ENCODE measurements at places on chromosomes 7 and 10.
A peak's percentile ranks its signal among the peaks of the same experiment; 100 is the strongest.

GRCh38 chr10:114103284-114103683 is 59.6 kb downstream of the ADRB1 start:
- DNase-seq, result peak; percentile 58

GRCh38 chr10:102450124-102450373 is 1.3 kb downstream of the C10orf95 start:
- no peak for DNase-seq

DNA sequence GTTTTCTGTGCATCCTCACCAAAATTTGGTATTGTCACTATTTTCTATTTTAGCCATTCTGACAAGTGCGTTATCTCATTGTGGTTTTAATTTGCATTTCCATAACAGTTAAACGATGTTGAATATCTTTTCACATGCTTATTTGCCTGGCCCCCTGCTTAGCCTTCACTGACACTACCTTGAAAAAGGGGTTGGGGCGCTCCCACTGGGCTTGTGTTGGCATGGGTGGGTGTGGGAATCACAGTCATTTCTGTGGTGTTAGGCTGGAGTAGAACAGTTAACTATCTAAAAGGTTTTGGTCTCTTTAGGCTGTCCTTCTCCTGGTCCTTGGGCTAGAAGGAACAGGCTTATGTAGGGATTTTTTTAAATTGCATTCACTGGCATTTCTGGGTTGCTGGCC is 72.2 kb upstream of the TMEM140 start:
- DNase-seq, result no peak

DNA sequence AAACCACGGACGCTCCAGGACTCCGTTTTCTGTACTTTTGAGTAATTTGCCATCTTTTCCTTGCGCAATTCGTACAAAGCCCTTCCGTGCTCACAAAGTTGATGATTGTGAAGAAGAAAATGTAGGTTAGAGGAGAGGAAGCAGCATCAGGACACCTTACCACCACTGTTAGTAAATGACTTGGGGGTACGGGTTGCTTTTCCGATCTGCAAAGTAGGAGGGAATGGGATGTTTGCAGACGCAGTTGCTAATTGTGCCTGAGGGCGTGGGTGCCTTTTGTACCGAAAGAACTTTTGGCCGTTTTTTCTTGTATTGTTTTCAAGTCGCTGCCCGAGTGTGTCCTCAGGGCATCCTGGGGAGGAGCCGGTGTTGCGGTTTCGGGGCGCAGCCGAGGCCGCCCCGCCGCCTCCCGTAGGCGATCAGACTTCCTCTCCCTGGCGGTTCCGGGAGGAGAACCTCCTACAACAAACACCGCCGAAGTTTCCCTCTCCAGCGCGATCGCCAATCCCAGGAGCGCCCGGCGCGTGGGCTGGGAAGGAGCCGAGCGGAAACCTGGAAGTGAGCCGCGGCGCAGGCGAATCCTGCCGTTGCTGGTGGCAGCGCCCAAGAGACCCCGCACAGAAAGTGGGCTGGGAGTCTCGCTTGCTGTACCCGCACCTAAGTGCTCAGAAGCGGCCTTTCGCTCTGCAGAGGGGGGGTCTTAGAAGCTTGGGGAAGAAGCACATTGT is 1.0 kb downstream of the PRR15 start:
- DNase-seq, result peak; percentile 59

- no peak for DNase-seq
Observed at GRCh38 chr7:74304550-74304949, 15.3 kb downstream of the CLIP2 start.

- DNase-seq, result no peak
Observed at GRCh38 chr10:106826716-106827115, 337.8 kb downstream of the SORCS1 start.

DNA sequence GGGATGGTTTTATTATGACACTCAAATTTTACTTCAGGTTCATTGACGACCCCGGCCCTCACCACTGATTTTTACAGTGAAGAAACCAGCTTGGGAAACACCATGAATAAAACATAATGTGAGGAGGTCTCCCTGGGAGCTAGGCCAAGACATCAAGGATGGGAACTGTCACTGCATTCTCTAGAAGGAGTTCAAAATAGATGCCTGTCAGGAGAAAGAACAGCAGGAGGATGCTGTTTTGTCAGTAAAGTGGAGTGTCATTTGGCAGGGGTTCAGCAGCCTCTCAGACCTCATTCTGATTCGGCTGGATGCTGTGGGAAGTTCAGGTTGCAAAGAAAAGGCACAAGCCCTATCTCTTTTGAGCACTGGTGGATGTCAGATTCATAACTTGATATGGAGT is 360.3 kb upstream of the C7orf33 start:
- no peak for DNase-seq

GRCh38 chr10:4765428-4765827 is 60.6 kb upstream of the AKR1E2 start:
- no peak for DNase-seq

- peak; percentile 27 for DNase-seq
Observed at GRCh38 chr10:108360187-108360586, 1195.7 kb upstream of the SORCS1 start.

GRCh38 chr7:115410972-115411686 is 489.2 kb downstream of the MDFIC start:
- no peak for DNase-seq

- DNase-seq, result no peak
Observed at GRCh38 chr7:158904599-158904998, 48.2 kb downstream of the DYNC2I1 start.

DNA sequence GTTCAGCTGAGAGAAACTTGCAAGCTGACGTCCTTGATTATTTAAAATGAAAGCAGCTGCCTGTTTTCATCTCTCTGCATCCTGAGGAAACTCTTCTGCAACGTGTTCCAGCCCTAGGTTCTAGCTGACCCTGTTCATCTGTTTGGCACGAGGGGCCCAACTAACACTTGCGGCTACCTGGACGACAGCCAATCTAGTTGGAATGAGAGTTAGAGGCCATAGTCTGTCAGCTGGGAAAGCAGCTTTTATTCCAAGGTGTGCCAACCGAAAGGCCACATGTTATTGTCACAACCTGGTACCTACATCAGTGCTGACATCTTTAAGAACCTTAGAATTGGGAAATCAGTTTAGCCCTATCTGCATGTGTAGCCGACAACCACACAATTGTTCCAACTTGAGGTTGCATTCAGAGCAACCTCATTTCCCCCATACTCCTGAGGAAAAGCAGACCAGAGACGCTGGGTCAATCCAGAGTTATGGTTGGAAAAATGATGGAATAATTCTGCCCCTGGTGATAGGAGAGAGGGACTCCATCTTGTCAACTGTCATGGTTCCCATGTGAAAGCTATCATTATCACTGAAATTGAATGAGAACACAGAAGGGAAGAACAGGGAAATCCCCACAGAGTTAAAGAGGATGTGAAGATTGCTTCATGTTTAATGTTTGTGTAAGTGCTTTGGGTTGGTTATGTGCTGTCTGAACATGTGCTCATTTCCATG is 121.6 kb downstream of the EGFR start:
- no peak for DNase-seq

DNA sequence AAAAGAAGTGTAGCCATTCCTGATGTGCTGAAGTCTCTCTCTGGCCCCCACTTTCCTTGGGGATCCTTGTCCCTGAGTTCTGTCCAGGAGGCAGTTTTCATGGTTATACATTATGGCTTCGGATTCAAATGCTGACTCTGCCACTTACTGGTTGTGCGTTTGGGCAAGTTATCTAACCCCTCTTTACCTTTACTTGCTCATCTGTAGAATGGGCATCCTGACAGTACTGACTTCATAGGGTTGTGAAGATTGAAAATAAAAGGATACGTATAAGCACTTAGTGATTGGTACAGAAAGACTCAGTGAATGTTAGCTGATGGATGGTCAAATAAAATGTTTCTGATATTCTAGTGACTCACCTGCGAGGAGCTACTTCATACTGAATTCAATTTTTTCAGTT is 65.1 kb downstream of the TACR2 start:
- no peak for DNase-seq

DNA sequence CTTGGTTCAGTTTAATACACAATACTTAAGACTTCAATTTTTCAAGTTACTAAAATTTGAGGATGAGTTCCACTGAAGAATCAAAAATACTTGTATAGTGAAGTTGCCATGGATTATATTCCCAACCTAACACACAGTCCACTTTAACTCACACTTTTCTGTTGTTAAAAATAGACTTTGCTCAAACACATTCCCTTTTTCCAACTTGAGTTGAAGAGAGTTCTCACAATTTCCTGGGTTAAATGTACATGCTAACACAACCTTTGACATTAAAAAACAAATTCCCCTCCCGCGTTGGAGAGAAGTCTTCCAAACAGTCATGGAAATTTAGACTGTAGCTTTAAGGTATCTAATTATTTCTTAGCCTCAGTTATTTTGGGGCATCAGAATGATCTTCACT is 27.1 kb downstream of the SKIDA1 start:
- no peak for DNase-seq

GRCh38 chr10:29846881-29847280 is 212.1 kb upstream of the SVIL start:
- no peak for DNase-seq

DNA sequence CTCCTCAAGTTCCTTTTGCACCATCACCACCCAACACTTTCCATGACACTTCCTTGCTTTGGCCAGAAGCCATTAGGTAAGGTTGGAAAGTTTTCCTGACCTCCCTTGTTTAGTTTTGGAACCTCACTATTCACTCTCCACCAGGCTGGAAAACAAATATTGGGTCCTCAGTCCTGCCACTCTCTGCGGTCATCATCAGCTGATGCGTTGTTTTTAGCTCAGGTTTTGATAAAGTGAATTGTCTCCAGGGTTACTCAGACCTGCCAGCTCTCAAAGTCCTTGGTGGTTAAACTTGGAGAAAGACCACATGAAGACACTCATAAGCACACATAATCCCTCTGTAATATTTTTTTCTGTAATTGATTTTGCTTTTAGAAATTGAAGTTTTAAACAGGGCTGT is 55.5 kb downstream of the CCDC186 start:
- no peak for DNase-seq

- DNase-seq, result no peak
Observed at GRCh38 chr10:87760195-87760905, 57.7 kb downstream of the ATAD1 start.

DNA sequence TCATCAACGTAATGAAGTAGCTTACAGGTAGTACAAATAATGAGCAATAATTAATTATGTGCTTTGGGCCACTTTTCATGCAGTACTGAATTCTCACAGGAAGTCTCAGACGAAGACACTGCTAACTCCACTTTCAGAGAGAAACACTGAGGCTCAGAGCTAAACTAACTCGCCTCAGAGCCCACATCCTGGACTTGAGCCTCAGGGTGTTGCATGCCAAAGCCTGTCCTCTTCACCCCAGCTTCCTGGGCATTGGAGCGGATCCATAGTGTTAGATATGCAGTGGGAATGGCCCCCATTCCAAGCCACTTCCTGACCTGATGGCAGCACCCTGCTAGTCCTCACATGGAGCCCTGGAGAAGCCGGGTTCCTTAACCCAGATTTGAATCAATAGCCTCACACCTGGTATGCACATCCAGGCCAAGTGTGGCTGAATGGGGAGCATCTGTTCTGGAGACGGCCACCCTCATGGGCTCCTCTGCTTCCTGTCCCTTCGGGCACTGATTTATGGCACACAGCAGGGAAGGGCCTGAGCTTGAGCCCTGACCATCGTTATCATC is 265.1 kb upstream of the ZNF32 start:
- no peak for DNase-seq

- DNase-seq, result no peak
Observed at GRCh38 chr7:21640105-21640504, 97.3 kb downstream of the DNAH11 start.

DNA sequence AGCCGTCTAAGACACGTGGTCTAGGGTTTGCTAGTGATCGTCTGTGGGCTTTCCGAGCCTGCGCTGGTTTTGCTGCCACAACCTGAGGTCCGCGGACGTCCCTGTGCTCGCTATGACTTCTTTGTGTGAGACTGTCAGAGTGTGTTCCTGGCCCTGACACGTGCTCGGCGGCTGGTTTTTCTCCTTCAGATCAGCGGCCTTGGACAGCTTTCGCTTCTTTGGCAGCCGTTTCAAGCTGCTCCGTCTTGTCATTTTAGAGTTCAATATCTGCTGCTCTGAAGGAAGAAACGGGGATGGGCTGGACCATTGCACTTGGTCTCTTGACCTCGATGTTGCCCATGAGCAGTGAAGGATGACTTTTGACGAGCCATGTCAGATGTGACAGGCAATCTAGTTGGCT is 147.3 kb downstream of the MGMT start:
- DNase-seq, result no peak

DNA sequence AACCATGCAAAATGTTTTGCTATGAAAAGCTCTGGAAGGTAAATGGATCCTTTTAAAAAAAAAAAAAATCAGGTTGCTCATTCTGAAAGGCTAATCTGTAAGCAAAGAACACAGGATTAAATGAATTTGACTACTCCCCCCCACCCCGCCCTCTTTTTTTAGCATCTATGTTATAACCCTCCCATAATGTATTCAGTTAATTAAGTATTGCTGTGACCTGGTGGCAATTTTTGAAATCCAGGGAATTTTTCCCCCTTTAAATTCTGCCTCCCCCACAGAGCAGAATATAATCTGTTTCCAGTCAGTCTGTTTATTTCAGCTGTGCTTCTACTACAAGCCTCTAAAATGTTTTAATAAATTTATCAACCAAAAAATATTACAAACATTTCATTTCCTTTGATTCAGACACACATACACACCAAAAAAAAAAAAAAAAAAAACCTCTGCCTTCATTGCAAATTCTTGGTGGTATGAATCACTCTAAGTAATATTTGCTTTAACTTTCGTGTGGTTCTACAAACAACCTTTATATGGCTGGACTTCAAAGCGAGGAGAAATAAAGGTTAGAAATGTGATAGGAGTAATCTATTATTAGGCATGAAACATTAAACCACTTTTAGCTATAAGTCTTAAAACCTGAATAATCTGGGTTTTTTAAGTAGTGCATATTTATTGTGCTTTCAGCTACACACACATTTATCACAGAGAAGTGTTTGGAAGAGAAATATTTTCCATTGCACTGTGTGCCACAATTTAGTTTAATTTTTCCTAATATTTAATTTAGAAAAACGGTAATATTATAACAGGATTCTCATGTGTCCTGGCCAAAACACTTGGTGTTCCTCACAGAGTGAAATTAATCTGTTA is 64.4 kb upstream of the ARID5B start:
- peak; percentile 57 for DNase-seq

DNA sequence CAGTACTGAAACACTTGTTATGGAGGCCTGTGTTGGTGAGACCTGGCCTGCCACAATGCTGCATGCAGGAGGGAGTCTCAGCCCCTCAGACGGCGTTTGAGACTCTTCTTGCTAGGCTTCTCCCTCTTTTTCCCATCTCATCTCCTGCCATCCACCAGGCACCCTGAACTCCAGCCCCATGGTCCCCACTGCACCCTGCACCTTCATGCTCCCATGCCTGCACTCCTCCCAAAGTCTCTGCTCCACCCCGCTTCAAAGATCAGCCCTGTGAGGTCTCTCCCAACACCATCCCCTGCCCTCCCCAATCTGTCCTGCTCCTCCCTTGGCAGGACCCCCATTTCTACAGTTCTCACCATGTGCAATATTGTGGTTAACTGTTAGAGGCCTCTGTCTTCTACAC is 61.7 kb downstream of the VOPP1 start:
- DNase-seq, result no peak

DNA sequence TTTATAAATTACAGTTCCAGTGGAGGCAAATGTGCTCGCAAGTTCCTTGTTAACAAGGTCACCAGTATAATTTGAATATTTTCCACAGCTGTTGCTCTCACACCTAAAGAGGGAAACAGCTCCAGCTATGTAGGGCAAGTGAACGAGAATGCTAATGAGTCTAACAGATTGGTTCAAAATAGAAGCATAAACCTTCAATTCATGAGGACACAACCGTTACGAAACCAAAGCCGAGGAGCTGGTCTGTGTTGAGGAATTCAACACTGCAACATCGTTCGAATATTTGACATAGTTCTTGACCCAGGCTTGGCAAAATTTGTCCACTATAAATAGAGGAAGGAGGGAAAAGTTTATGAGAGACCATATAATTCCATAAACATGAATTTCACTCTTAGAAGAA is 161.3 kb downstream of the KLF6 start:
- DNase-seq, result peak; percentile 71

All from muscle of back (tissue), 13 donors.